ENCODE measurements at places on chromosomes 1 and 21.
A peak's percentile ranks its signal among the peaks of the same experiment; 100 is the strongest.

- DNase-seq, result no peak
Measured at GRCh38 chr1:36166136-36166535, 10.2 kb downstream of the MAP7D1 start.

DNA sequence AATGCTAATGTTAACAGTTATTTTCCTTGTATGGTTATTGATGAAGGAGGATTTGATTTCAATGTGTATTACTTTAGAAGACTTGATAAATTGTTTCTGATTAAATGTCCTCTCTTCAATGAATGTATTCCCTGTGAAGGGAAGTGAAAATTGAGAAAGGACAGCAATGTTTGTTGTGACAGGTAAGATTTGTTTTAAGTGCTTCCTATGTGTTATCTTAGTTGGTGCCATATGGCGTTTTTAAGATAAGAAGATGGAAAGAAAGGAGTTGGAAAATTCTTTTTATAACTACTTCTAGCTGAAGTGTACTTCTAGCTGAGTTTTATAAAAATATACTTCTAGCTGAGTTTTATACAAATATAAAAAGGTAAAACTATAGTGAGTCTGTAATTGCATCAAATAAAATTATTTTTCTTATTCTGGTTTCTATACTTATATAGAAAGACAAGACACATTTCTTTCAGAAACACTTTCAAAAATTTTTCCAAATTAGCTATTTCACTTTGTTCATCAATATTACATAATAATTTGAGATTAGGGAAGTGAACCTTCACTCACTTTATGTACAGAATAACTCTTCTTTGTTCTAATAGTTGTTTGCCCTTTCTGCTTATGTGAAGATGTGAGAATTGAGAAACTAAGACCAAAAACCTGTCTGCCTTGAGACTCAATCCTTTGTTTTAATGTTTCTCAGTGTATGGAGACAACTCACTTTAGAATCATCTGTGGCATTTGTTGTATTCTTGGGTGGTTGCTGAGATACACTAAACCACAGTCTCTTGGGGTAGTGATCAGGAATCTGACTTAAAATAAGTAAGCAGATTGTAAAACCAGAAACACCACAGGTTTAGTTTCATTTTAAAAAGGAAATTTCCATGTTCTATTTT, 382.9 kb upstream of the B3GALT2 start:
- DNase-seq, result no peak

DNA sequence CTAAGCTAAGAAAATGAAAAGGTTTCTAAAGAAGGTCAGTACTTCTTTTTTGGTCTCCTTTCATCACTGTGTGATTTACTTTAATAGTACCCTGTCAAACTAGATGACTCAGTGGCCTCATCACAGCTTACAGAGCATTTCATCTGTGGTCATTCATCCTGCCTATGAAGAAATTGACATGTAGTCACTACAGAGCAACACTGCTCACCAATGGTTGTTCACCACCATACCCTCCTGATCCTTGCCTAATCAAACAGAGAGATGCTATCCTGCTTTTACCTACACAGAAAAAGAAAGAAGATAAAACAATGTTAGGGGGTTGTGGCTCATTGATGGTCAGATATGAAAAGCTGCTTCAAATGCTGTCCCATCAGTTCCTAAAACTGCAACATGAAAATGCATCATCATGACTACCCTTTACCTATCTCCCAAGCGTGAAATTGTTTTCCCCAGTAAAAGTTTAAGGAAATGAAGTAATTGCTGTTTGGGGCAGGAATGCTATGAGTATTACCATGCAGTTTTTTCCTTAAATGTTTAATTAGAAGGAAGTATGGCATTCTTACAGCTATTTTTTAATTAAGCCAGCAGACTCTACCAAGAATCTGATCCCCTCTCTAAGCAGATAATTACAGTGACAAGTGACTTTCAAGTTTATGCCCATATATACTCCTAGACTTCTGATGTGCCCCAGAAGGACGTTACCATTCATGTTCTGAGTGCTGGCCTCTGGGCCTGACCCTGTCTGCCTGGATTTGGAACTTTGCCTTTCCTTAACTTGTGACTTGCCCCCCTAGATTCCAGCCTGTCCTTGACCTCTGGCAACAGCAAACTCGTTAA, 46.1 kb upstream of the FBXO28 start:
- DNase-seq, result no peak

GRCh38 chr1:184493987-184494388, 107.2 kb downstream of the C1orf21 start:
- DNase-seq, result no peak

GRCh38 chr1:53126495-53126894, 15.9 kb downstream of the SLC1A7 start:
- DNase-seq, result no peak

DNA sequence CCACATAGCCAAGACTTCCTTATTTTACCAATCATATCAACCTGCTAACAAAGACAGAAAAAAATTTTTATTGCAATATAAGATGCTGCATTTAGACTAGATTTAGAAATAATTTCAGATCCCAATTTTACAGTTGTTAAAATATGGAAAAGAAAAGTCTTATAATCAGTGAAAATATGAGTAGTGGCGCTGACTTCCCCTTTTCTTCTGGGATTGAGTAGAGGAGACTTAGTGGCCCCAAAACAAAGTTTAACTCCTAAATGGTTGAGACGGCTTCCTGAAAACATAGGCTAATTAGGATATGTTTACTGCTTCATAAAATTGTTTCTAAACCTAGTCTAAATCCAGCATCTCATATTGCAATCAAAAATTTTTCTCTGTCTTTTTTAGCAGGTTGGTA, 68.4 kb downstream of the RAB3GAP2 start:
- DNase-seq, result no peak

- no peak for DNase-seq
Measured at GRCh38 chr1:955474-955873, 3.6 kb downstream of the NOC2L start.

DNA sequence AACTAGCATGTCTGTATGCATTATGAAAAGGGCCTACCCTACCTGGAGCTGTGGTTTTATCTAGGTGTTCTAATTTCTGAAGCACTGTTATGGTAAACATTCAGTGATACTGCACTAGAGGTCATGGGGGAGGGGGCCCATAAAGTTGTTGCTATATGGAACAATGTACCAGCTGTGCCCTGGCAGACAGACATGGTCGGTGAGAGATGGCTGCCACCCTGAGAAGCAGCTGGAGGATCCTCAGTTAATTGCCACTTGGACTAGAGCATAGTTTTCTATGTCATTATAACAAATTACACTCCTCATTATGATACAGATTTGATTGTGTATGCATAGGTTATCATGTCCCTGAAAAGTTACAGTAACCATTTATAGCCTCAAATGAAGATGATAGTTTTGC, 45.4 kb downstream of the ILDR2 start:
- no peak for DNase-seq

- no peak for DNase-seq
Measured at GRCh38 chr1:35790670-35791069, 17.1 kb upstream of the AGO4 start.

GRCh38 chr1:19824541-19824940, 9.5 kb upstream of the RNF186 start:
- DNase-seq, result no peak

DNA sequence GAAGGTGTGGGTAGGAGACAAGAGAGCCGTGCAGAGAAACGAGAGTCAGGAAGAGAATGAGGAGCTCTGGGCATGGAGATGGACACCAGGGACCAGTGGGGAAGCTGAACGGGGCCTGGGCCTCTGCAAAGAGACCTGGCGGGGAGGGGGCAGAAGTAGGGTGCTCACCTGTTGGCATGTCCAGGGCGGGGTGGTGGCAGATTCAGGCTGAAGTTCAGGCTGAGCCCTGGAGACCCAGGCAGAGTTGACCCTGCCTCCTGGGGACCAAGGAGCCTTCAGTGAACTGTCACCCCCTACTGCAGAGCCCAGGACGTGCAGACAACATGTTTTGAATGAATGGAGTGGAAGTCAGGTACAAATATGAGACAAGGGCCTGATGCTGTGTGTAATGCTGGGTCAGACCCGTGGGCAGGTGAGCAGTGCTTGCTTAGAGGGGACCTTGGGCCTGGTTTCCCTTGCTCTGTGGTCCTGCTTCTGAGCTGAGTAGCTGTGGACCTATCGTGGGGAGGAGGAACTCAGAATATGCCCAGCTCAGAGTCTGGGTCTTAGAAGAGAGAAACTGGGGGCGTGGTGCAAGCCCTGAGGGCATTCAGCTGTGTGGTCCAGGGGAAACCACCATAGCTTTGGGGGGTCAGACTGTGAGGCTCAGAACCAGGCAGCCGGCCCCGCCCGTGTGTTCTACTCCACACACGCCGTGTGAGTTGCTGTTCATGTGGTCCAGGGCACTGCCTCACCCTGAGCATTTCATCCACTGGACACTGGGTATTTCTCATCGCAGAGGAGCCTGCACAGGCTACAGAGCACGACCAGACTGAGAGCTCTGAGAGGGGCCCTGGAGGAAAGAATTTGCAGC, 21.3 kb upstream of the UMODL1 start:
- DNase-seq, result no peak

GRCh38 chr1:30789388-30790255, 32.0 kb upstream of the LAPTM5 start:
- no peak for DNase-seq

GRCh38 chr1:37399205-37399604, 75.2 kb upstream of the ZC3H12A start:
- no peak for DNase-seq

- no peak for DNase-seq
Measured at GRCh38 chr1:201091256-201091655, 21.0 kb downstream of the CACNA1S start.

GRCh38 chr1:173095632-173096031, 44.9 kb upstream of the TNFSF18 start:
- DNase-seq, result no peak

GRCh38 chr1:7393136-7393535, 378.0 kb upstream of the VAMP3 start:
- DNase-seq, result no peak

DNA sequence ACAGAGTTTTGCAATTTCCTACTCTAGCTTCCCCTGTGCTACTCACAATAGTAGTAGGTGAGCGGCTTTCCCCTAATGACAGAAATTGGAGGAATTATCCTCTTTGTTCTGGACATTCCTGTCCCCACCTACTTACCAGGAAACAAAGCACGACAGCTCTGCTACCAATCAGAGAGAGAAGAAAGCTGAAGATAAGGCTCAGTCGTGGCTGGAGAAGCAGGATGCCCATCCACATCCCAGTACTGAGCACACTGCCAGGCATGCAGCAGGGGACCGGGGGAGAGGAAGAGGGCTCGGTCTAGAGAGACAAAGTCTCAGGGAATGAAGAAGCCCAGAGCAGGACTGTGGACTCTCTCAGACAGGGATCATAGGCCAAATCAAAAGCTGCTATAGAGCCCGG, 134.1 kb upstream of the KRTAP19-8 start:
- DNase-seq, result no peak

DNA sequence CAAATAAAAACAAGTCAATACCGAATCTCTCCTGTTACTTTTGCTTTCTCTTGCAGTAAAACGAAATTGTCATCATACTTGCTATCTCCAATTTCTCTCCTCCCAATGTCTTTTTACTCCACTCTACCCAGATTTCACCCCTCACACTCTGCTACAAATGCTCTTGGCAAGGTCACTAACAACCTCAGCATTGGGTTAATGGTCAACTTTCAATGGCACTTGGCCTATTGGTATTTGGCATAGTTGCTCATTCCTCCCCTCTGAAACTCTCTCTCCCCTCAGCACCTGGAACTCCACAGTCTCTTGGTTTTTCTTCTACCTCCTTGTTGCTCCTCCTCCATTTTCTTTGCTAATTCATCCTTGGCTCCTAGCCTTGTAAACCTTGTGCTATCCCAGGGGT, 367.3 kb downstream of the PTPRU start:
- DNase-seq, result no peak

GRCh38 chr1:207309745-207310273, 11.7 kb upstream of the CD55 start:
- DNase-seq, result peak; percentile 30

GRCh38 chr21:32921632-32922230, 104.0 kb upstream of the OLIG2 start:
- peak; percentile 16 for DNase-seq

DNA sequence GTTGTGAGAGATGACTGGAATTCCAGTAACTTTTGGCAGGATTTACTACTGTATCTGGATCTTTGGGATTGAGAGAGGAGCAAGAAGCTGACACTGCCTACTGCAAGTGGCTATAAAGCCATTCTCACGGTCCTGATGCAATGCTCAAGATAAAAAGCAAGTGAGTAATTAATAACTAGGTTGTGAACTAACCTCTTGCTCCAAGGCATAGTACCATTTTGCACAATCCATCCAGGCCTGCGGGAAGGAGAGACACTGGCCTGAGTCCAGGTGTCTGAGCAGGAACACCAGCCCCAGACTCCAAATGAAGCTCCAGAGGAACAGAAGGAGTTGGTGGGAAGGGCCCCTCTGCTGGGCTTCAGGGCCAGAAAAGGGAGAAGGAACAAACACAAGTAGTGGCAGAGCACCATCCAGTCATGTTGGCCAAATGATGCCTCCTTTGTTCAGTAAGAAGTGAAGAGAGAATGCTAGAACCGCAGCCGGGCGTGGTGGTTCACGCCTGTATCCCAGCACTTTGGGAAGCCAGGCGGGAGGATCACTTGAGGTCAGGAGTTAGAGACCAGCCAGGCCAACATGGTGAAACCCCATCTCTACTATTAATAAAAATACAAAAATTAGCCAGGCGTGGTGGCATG, 9.9 kb upstream of the SLC45A3 start:
- DNase-seq, result no peak

- no peak for DNase-seq
Measured at GRCh38 chr1:44405031-44405797, at the start of gene RNF220. RNF220 (plus strand) TSS chr1:44405255.

DNA sequence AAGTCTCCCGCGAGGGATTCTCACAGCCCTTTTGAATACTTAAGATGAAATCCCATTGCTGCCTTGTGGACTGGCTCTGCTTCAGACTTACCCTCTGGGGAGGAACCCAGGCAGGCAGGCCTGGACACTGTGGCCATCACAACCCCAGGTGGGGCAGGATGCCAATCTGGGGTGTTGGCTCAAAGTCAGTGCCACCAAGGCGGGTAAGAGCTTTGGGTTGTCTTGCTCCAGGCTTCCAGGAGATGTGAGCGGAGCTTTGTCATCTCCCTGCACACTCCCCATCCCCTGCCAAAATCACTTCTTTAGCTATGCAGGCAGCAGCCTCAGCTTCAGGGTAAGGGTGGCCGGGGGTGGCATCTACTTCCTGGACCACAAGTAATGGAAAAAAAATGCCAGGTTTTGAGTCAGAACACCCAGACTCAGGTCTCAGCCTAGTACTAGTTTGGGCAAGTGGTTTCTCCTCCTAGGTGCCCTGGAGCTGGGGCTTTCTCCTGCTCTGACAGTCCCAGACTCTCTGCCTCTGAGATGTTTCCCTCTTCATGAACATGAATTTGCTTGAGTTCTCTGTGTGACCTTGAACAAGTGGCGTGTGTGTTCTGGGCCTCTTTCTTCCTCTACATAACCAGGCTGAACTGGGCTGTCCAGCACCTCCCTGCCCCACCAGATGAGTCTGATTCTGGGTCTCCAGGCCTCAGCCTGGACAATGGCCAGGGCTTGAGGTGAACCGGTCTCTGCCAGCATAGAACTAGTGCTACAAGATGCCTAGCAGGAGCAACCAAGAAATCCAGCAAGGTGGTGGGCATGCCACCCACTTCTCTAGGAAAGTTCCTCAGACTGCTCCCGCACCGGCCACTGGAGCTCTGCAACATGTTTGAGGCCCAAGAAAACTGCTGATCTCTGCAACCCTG, 65.4 kb downstream of the VWA5B1 start:
- DNase-seq, result no peak

GRCh38 chr1:225651872-225652728, 823 bp downstream of the ENAH start:
- DNase-seq, result no peak
